ENCODE measurements at places on chromosomes 4 and X. TPM values are rescaled to one million over a fixed set of nuclear protein-coding genes. Genes with fewer than 3 reads are reported as not detected.

OPHN1 gene
- total RNA-seq: 2.1 TPM

EDNRA gene
- total RNA-seq: 0.30 TPM

SHISA3 gene
- total RNA-seq: not detected

XAGE3 gene
- not detected for total RNA-seq

KIT gene
- total RNA-seq: not detected
